Activated CD4-positive, alpha-beta T cell treated with anti-CD3 and anti-CD28 coated beads, Interleukin-2, Interleukin-4, amounts not matched to agents 100 ng/mL and 50 ng/mL, durations not matched to agents 16 hours and 8 hours (primary cell): ENCODE measurements at places on chromosomes 16 and 17.

GRCh38 chr16:11783319-11784037, 13.6 kb downstream of the ZC3H7A start:
- peak; percentile 84 for DNase-seq

GRCh38 chr17:41801374-41802271, 10.1 kb downstream of the P3H4 start:
- DNase-seq: peak; percentile 65

DNA sequence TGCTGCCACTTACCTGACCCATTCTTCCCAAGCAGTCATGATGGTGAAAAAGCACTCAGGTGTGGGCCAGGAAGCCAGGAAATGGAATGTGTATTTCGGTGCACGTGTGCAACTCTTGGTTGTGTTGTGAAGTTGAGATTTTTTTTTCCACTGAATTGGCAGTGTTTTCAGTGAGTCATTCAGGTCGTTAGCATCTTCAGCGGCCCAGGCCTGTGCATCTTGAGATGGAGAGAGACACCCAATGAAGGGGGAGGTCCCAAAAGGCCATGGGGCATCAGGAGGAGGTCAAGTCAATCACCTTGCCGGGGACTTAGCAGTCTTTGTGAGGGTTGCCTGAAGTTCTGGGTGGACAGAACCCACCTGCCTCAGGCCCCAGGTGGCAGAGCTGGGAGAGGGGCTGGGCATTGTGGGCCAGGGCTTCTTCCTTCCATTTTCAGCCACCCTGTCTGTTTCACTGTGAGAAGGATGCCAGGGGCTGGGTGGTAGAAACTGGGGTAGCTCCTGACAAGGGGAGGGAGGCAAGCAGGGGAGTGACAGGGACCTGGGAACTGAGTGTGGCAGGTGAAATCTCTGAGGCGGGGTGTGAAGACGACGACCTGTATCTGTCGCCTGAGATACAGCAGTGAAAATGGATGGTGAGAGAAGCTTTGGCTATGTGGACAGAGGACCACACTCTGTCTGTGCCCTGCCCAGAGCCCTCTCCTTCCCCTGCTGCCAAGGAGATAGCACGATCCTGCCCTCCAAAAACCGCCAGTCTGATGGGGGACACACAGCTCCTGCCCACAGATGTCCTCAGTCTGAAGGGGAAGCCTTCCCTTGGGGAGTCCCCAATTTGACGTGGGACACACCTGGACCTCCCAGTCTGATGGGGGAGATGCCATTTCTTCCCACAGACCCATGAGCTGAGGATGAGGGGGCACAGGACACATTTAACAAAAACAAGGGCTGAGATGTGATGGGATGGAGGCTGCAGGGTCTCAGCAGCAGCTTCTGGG, 11.9 kb downstream of the TBKBP1 start:
- peak; percentile 85 for DNase-seq

GRCh38 chr17:3890878-3891219, 2.0 kb downstream of the CAMKK1 start:
- no peak for DNase-seq

DNA sequence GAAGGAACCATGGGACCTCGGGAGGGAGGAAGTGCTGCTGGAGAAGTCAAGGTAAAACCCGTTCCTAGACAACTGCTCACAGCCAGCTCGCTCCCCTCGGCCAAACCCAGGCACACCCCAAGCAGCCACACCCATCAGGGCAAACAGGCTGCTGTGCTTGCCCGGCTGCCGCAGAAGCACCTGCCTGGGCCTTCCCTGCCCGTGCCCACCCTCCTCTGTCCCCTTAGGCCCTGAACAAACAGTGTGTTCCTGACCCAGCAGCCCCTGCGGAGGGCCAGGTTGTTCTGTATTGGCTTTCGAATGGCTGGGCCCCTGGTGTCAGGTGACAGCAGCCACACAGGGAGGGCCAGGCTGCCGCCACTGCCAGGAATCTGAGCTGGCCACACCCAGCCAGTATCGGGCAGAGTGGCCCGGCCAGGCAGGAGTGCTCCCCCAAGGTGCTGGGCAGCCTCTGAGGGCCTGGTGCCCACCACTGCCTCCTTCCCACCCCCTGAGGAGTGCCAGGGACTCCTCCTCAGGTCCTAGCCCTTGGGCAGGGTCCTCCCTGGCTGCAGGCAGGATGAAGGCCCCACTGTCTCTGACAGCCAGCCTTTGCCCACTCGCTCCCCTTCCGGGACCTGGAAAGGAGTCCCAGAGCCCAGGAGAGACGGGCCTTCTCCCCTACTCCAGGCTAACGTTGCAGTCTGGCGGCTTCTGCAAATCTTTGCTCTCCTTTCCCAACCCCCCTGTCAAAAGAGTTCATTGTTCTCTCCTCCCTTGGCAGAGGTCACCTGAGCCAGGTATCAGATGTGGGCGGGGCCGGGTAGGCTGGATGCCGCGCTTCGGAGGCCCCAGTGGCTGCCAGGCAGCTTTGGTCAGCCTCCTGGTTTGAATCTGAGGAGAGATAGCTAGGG, 24.0 kb downstream of the LLGL2 start:
- no peak for DNase-seq

DNA sequence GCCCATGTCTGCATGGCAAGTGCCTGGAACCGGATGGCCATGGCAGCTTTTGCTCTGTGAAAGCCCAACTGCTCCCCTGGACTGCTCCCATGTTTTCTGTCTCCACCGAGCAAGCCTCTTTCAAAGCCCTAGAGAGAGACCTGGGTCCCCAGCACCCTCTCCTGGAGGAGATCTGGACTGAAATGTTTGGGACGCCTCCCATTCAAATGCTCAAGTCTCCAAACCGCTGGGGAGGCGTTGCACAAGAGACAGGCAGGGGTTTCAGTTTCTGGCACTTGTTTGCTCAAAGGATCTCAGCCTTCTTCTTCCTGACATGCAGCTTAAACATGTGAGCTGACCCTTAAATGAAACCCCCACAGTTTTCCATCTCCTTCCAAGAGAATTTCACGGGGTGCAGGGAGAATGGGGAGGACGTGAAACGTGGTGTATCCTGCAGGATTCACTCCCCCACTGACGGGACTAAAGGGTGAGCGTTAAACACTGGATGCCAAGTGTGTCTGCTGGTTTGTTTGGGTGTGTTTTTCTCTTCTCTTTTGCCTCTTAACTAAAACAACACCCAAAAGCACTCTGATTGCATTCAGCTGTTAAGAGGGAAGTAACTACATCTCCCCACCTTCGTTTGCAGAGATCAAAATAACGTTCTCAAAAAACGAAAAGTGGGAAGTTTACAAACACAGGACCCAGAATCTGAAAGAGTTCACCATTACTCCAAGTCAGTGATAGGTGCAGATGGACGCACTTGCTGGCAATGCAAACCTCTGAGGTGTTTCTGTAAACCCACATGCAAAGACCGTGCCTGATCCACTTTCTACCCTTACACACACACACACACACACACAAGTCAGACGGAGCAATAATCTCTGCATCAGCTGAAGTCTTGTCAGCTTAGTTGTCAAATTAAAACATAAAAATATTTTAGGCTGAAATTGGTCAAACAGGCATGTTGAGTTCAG, 256.9 kb downstream of the C16orf95 start:
- no peak for DNase-seq
